ENCODE measurements at places on chromosomes 12 and 14.
A peak's percentile ranks its signal among the peaks of the same experiment; 100 is the strongest.

DNA sequence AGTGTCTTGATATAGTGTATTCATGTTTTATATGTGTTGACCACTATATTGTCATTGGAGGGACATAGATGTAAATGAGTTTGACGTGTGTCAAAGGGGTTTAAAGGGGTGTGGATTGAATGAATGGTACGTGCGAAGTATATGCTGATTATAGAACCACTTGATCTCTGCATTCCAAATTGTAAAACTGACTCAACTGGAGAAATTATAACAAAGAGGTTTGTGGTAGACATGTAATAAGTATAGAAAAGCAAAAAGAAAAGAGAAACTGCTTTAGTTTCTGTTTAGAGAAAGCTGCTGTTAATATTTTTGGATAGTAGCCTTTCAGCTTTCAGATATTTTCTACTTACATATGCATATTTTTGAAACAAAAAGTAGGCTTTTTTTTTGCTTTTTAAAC lies 8.9 kb upstream of the MYRFL start:
- DNase-seq, result no peak

DNA sequence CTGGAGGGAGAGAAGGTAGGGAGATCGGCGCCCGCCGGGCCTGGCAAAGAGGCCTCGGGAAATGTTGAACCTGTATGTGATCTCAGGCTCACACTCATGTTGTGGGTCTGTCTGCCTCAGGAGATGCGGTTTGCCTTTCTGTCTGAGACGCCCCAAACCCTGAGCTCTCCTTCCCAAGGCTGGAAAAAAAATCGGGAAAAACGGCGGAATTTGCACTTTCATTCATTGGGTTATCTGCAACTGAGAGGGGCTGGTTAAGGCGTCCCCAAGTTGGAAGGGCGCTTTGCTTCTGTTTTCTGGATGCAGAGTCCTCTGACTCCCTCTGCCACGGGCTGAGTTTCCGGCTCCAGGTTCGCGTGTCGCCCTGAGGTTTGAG lies 5.0 kb upstream of the HOXC9 start:
- DNase-seq, result no peak

GRCh38 chr12:3129301-3130056 lies 52.3 kb downstream of the TSPAN9 start:
- peak; percentile 37 for DNase-seq

DNA sequence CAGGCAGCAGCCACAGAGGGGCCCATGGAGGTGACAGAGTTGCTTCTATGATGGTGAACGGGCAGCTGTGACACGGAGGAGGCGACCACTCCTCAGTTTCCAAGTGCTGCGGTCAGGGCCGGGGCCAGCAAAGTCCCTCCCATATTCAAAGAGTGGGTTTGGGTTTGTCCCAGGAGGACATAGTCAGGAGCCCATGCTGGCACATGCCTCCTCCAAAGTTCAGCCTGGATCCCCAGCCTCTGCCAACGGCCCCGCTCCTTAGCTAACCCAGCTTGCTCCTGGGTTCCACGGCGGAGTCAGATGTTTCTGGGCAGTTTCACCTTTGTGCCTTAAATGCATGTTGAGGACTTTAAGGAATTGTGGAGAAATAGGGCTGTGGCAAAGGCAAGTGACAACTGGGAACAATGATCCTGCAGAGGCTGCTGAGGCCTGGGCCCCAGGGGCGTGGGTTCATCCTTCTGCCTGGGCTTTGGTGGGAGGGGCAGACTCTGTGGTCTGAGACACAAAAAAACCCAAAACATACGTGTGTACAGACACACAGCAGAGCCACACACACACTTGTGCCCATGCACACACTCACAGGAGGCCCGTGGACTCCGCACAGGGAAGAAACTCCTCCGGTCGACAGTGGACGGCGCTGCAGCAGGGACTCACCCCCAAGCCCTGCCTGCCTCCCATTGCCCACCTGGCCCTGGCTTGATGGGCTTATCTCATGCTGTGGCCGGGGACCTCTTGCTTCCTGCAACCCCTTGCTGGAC lies 399.4 kb downstream of the TMEM121 start:
- DNase-seq, result no peak

DNA sequence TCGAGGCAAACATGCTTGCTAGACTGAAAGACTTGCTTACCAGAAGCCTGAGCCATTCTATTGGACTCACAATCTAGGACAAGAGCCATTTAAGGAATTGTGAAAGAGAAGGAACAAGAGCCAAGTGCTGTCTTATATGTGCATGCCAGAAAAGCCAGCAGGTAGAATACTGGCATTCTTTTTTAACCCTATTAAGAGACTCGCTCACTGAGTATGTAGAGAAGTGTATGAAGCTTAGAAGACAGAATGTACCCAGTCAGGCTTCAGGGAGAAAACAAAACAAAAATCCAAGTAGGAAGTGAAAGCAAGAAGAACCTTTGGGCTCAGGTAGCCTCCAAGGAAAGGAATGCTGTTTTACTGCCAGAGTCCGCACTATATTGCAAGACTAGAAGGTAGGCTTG lies 65.9 kb downstream of the DCAF5 start:
- peak; percentile 20 for DNase-seq

GRCh38 chr12:20351406-20351805 lies 16.9 kb upstream of the PDE3A start:
- no peak for DNase-seq

DNA sequence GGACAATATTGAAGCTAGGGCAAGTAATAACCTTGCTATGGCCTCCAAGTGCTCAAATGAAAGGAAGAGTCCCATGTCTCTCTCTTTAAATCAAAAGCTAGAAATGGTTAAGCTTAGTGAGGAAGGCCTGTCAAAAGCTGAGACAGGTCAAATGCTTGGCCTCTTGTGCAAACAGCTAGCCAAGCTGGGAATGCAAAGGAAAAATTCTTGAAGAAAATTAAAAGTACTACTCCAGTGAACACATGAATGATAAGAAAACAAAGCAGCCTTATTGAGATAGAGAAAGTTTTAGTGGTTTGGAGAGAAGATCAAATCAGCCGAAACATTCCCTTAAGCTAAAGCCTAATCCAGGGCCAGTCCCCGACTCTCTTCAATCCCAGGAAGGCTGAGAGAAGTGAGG lies 84.1 kb upstream of the PLEKHA5 start:
- DNase-seq, result no peak

- no peak for DNase-seq
Measured at GRCh38 chr12:80622271-80622670, 85.2 kb upstream of the MYF6 start.

DNA sequence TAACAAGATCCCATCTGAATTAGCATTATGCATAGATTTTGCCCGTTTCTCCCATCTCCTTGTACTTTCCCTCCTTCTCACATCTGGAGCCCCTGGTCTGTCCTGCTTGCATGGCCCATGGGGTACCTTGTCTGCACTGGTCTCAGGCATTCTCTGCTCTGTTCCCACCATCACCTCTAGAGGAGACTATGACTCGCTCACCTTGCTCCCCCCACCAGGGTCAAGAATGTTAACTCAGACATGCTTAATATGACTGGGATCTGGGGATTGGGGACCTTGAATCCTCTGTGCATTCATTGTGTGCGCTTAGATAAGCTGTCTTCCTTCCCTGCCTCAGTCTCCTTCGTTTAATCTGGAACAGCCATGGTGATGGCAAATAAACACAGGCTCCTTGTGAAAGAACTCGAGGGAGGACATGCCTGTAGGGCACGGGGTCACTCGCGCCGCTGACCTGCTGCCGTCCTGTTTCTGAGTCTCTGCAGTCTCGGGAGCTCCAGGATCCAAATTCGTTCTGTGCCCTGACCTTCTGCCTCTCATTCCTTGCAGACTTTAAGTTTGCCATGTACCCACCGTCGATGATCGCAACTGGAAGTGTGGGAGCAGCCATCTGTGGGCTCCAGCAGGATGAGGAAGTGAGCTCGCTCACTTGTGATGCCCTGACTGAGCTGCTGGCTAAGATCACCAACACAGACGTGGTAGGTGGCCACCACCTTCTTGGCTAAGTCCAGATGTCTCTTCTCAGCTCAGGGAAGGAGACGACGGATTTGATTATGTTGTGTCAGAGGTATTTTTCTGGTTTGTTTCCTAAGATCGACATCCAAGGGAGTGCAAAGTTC lies 15.0 kb downstream of the CCND2 start:
- no peak for DNase-seq

GRCh38 chr12:72010356-72010755 lies 71.7 kb downstream of the TPH2 start:
- DNase-seq, result no peak

DNA sequence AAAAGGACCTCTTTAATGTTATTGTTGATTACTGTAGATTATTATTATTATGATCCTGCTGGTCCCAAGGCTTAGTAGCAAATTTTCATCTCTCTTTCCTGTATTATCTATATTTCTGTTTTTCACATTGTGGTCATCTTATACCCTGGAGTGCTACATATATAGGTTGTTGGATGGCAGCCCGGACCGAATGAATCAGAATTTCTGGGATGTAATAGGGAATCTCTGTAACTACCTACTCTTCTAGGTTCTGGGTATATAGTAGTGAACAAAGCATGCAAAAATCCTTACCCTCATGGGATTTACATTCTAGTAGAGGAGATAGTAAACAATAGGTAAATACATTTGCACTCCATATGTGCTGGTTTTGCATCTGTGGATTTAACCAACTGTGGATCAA lies 31.4 kb downstream of the NUBPL start:
- no peak for DNase-seq

GRCh38 chr12:120183211-120183631 lies 11.3 kb downstream of the GCN1 start:
- no peak for DNase-seq

DNA sequence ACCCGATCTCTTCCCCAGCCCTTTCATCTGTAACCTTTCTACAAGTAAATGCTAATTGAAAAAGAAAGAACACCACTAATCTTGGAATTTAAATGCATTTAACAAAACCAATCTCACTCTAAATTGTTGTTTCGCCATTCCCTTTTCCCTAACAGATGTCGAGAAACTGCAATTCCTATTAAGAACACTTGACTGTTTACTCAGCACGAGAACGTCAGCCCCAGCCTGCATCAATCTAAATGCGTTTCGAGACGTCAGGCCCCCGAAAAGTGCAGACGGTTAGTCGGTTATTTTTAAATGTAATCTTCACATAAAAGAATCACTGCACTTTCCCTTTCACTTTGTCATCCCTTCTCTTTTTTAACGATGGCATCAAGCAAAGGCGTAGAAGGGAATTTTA lies 837.6 kb downstream of the VRK1 start:
- DNase-seq, result no peak

- DNase-seq, result no peak
Measured at GRCh38 chr14:100466111-100466856, 120.9 kb downstream of the BEGAIN start.

GRCh38 chr14:74577247-74577947 lies 34.6 kb downstream of the LTBP2 start:
- no peak for DNase-seq

DNA sequence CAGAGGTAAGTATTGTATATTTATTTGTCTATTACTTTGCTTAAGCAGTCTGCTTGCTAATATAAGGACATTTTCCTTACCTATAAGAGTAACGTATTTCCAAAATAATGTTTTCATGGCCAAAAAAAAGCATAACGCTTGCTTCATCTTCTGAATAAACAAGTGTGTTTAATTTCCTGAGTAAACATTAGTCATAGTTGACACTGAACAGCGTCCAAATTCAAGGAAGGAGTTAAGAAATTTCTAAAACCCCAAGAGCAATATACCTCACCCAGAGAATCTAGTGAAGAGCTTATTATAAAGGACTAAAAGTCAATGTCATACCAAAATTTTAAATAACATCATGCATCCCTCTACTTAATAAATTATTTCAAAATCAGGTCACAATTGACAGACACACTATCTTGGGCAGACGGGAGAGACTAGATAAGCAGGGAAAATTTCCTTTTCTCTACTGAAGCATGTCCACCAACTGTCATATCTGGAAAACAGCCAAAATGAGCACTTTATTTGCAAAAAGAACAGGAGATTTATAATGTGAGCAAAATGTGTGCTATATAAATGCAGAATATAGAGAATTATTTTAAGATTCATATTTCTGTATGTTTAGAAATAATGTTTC lies 25.1 kb downstream of the ANKS1B start:
- no peak for DNase-seq

DNA sequence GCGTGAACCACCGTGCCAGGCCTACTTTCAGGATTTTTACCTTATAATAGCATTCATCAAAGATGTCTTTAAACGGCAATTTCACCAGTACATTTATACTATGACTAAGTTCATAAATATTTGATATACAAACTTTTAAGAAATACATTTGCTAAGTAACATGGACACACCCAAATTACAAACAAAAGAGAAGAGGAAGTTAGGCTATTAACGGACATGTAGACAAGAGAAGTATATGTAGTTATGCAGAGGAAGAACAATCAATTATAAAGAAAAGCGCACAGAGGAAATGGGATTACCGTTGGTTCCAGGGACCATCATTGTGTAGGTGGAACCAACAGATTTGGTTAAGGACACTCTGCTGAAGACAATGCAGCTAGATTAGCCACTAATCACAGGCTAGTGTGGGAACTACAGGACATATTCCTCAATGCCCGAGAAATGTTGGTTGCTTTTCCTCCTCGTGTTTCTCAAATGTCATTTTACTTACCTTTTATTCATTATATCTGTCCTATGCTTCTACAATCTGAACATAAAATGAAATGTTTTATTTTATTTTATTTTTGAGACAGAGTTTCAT lies 24.0 kb upstream of the PKP2 start:
- no peak for DNase-seq

- DNase-seq, result no peak
Measured at GRCh38 chr14:58951143-58951542, 237.3 kb upstream of the DAAM1 start.

- DNase-seq, result no peak
Measured at GRCh38 chr12:131862994-131863710, 31.3 kb upstream of the ULK1 start.

- DNase-seq, result no peak
Measured at GRCh38 chr14:75847584-75847983, 134.2 kb downstream of the TGFB3 start.

DNA sequence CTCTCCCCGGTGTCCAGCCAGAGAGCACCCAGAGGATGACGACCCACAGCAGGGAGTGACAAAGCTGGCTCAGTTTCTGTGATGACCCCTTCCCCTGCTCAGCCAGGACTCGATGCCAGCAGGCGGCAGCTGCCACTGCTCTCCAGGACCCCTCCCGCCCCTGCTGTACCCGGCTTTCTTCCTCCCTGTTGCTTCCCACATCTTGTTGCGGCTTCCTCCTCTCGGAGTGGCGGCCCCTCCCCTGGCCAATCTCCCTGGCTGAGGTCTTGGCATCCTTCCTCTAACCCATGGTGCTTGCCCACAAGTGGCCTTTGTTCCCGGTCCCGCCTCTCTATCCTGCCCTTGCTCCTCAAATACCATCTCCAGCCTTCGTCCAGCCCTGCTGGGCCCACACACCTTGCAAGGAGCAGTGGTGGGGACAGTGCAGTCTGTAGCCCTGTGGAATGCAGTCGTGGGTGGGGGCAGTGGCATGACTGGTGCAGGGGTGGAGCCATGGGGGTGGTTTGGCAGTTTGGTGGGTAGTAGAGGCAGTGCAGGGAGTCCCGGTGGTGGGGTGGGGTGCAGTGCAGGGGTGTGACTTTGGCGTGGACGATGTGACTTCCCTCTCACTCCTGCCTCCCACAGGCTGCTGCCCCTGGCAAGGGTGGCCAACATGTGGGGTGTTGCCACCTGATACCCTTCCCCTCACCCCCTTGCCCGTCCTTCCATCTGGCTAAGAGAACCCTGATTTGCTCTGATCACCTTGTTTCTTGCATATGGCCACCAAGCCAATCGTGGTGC lies 16.3 kb upstream of the BEGAIN start:
- DNase-seq, result no peak
